ENCODE measurements at places on chromosomes 2 and 18.

DNA sequence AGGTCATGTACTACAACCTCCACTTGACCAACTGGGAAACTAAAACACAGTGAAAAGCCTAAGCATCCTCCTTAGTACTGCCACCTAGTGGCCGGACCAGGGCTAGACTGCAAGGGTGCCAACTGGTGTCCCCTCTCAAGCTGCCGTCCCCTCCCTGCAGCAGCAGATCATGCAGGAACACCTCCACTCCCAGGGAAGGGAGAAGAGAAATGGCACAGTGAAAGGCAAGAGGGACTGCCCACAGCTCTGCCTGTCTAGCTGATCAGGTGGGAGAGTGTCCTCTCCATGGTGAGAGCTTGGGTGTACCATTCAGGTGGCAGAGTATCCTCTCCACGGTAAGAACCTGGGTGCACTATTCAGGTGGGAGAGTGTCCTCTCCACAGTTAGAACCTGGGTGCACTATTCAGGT lies 78.1 kb downstream of the AAK1 start:
- DNase-seq = peak; percentile 45

- DNase-seq = peak; percentile 95
These were observed at the start of gene HPCAL1 for GRCh38 chr2:10302479-10303180. Gene HPCAL1 (plus strand): TSS chr2:10302904. CDS start chr2:10419758, 116,854 bp downstream.

GRCh38 chr2:188430705-188431104 lies 139.0 kb downstream of the GULP1 start:
- DNase-seq = no peak

GRCh38 chr18:71798986-71799673 lies 745.0 kb downstream of the CBLN2 start:
- DNase-seq = no peak

DNA sequence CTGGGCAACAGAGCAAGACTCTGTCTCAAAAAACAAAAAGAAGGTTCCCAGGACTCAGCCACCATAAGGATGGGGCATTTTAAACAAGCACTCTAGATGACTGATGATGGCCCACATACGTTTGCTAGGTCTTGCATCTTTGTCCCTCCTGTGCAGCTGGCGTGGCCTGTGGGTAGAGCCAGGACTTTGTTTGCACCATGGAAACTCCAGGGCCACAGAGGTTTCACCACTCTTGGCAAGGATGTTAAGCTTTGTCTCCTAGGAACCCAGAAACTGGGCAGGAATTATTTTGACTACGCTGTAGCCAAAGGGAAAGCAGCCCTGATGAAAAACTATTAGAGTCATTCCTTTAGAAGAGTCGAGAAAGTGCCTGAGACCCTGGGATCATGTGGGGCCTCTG lies 75.3 kb upstream of the STPG4 start:
- DNase-seq = no peak

GRCh38 chr2:5368263-5368662 lies 323.9 kb upstream of the SOX11 start:
- no peak for DNase-seq

Measured in hepatocyte (in vitro differentiated cells).